ENCODE measurements at places on chromosomes 1 and 21.

DNA sequence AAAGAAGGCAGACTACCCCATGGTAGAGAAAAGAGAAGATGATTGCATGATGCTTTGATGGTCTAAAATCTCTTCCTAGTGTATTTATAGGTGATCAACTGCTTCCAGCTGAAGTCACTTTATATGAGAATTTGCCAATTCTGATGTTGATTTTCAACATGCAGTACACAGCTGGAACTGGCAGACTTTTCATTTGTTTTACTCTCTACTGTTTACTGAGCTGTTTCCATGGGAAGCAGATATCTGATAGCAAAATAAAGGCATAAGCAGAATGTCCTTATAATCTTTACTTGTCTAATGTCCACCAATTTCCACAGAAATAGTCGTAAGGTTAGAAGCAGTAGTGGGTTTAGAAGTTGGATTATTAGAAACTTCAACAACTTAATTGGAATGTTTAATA lies 74.9 kb downstream of the SYDE2 start:
- H3K36me3 ChIP-seq: no peaks in the 10 kb centered on the region
- H3K4me1 ChIP-seq: no peaks in the 10 kb centered on the region
- no peak overlapping the region for H3K27ac ChIP-seq

GRCh38 chr1:97212671-97213070 lies 491.1 kb downstream of the PTBP2 start:
- no peaks in the 10 kb centered on the region for H3K4me1 ChIP-seq
- H3K4me3 ChIP-seq: no peak overlapping the region
- H3K27ac ChIP-seq: no peak overlapping the region
- H3K27me3 ChIP-seq: no peaks in the 10 kb centered on the region

- no peak overlapping the region for H3K27ac ChIP-seq
- H3K36me3 ChIP-seq: no peaks in the 10 kb centered on the region
- no peak overlapping the region for H3K4me3 ChIP-seq
- no peaks in the 10 kb centered on the region for H3K27me3 ChIP-seq
Measured at GRCh38 chr1:234672349-234673135, 62.6 kb upstream of the IRF2BP2 start.

DNA sequence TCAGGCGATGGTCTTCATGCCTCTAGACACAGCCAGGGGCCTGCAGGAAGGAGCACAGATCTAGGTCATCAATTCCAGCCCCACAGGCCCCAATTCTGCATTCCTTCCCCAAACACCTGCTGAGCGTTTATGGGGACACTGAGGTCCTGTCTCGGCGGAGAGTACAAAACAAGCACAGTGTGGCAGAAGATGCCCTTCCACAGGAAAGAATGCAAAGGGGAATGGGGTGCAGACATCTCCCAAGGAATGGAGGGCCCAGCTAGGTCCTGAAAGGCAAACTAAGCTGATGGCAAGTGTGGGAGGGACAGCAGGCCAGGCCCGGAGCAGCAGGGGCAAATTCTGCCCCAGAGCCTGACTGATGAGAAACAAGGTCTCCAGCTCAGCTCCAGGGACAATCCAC lies 3.5 kb upstream of the S100A8 start:
- no peaks in the 10 kb centered on the region for H3K27me3 ChIP-seq
- no peak overlapping the region for H3K27ac ChIP-seq
- no peak for DNase-seq
- H3K36me3 ChIP-seq: no peaks in the 10 kb centered on the region
- H3K4me1 ChIP-seq: no peaks in the 10 kb centered on the region

All from activated T-helper 2 cell treated with anti-CD3 and anti-CD28 coated beads, Interferon-gamma antibody, Interleukin-2, Interleukin-4, amounts not matched to agents 10 μg/mL and 5 μg/mL and 100 μg/mL, durations not matched to agents 14 hours and 24 hours and 36 hours (primary cell).